ENCODE measurements at places on chromosomes 2 and 18.

DNA sequence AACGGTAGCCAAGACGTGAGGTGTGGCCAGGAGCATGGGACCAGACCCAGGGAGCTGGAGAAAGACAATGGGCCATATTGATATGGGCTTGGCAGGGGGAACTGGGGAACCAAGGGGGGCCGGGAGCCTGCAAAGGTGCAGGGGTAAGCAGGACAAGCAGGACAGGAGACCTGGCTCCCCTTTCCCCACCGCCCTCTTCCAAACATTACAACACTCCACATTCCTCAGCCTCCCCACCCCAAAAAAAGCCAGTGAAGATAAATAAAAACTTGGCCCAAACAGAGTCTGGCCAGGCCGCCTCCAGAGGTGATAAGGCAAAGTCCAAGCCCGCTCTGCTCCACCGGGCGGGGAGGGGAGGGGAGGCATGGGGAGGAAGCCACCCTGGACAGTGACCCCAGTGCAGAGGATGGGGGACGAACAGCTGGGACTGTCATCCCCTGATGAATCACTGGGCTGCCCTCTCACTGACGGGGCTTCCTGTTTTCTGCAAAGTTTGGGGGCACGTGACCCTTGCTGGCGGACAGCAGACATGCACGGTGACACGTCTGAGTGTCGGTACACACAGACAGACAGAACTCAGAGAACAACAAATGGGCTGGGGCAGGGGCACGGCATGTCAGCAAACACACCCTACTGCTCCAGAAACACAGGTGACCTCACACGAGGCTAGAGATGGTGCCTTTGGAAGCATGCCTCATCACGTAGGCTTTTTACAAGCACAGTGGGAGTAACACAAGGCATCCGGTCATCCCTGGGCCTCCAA lies 100.2 kb downstream of the TNS1 start:
- DNase-seq: peak; percentile 40

- no peak for DNase-seq
Measured at GRCh38 chr2:112691881-112692281, 28.9 kb upstream of the NT5DC4 start.

DNA sequence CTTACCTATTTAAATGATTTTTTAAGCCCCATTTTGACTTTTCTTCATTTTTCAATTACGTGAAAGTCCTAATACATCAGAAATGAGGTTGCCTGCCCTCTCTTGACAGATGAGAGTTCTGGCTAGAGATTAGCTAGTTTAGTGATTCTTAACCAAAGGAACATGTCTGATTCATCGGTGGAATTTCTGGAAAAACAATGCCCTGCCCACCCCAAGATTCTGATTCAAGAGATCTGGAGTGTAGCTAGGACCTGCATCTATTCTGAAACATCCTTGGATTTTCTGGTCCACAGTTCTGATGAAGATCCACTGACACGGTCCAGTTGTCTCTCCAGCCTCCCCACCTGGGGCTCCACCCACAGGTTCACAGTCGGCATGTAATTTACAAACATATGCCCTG lies 111.2 kb downstream of the KLF7 start:
- no peak for DNase-seq

- DNase-seq: no peak
Measured at GRCh38 chr2:15919716-15920434, 20.5 kb upstream of the MYCN start.

Measured in activated naive CD4-positive, alpha-beta T cell treated with anti-CD3 and anti-CD28 coated beads, Interleukin-2, amount 10 ng/mL, durations not matched to agents 7 days and 5 days (primary cell).